ENCODE measurements at places on chromosomes 12 and 14.

DNA sequence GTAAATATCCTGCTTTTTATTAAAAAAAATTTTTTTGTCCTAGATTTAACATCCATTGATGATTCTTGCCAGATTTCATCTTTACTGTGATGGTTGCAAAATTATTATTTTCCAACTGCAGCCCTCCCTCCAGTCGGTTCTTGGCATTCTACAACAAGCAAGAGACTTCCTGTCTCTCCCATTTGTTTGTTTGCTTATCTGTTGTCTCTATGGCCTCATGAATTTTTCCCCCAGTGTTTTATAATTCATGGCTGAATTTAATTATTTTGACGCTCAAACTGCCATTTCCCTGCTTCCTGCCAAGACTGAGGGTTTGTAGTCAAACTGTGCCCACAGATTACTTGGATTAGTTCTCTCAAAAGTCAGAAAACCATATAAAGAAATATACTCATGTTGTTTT, 25.9 kb downstream of the CGRRF1 start:
- no peak overlapping the region for H3K27ac ChIP-seq
- DNase-seq = no peak
- H3K4me3 ChIP-seq = no peak overlapping the region
- H3K4me1 ChIP-seq = peaks cover 14% of the 10 kb centered on the region
- H3K36me3 ChIP-seq = peaks cover 12% of the 10 kb centered on the region

DNA sequence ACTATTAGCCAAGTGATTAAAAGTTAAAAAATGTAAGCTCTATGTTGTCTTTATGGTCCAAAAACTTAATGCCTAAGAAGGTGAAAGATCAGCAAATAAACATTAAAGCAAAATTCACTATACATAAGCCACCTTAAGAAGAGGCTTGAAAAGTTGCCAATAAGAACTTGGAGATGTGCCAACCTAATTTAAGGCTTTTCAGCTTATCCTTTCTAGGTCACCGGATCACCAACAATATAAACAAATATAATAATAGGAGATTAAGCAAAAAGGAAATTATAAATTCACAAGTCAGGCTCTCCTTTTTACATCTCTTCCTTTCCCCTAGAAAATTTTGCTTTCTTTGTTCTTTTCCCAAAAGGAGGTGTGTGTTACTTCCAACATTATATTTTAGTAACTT, 30.9 kb downstream of the SLC2A3 start:
- no peaks in the 10 kb centered on the region for H3K4me1 ChIP-seq
- no peak overlapping the region for H3K4me3 ChIP-seq
- H3K27ac ChIP-seq = no peak overlapping the region

DNA sequence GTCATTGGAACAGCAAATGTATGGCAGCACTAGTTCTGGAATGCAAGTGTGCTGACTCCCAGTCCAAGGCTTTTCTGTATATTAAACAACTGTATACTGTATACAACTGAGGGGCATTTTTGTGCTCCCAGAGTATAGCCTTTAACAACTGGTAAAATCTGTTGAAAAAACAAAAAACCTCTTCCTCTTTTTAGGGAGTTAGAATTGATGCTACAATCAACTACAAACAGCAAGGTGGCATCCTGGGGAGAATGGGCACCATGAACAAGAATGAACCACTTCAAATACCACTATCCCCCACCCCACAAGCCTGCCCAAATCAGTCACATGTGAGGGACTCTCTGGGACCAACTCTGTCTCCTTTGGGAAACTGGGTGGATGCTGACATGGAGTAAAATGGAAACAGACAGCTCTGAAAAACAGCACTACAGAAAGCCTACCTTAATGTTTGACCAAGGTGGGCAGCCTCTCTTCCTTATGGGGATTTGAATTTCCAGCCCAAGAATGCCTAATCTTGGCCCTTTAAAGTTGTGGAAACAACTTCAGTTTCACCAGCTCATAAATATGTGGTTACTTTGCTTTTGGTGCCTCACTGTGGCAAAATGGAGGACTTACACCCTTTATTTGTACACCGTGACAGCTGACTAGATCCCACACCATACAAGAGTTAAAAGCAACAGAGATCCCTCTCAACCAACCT, 7.5 kb downstream of the VTI1B start:
- peak; percentile 81 for DNase-seq
- no peak overlapping the region for H3K27ac ChIP-seq
- H3K36me3 ChIP-seq = peaks cover 4% of the 10 kb centered on the region

- H3K27me3 ChIP-seq = no peaks in the 10 kb centered on the region
- H3K36me3 ChIP-seq = no peaks in the 10 kb centered on the region
- no peak within 1 kb of the TSS for H3K27ac ChIP-seq
- no peak within 1 kb of the TSS for H3K4me3 ChIP-seq
Observed at GRCh38 chr12:57479376-57480115, at the start of gene ARHGAP9. ARHGAP9 (minus strand) TSS chr12:57479866; CDS start chr12:57479406, 460 bp downstream.

DNA sequence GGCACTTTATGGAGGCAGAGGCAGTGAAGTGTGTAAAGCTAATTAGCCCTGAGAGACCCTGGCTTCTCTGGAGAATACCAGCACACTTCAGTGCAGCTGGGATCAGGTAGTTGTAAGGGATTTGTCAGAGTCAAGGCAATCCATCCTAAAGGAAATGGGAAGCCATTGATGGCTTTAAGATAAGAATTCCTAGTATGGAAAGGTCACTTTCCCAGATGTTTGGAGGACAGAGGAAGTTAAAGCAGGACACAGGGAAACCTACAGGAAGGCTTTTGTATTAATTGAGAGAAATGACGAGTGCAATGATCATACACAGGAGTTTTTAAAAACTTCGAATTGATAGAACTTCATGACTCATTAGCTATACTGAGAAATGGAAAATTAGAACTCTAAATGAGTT, 254.4 kb downstream of the SLC16A7 start:
- H3K27ac ChIP-seq = no peak overlapping the region
- no peak for DNase-seq
- no peaks in the 10 kb centered on the region for H3K36me3 ChIP-seq

DNA sequence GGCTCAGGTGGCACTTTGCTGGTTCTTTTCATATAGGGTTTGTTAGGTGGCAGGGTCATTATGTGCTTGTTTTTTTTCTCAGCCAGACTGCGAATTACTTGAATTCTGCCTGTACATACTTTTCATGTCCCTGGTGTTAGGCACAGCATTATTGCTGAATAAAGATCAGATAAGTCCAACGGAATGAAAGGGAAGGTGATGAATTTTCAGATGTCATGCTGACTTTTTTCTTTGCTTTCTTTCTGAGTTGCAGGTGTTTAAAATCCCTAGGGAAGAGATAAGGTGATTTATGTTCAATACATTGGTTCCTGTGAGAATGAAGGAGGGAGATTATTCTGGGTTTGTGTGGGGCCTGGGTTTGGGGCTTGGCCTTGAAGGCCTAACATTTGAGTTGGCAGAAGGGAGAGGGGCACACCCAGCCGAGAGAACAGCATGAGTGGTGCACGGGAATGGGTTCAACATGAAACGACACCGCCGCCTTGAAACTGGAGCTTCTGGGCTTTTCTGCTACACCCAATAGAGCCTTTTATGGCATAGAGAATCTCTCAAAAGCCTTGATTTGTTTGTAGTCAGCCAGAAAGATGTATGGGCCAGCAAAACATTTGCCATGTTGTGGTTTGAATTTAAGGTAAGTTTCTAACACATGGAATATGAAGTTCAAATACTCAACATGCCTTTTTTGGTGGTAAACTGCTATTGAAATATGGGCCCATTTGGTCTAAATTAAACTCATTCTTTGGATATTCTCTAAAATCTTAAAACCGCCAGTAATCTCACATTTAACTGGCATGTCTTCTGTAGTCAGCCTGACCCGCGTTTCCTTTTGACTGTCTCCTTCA, 477.0 kb downstream of the PCNX1 start:
- no peak overlapping the region for H3K27ac ChIP-seq
- H3K36me3 ChIP-seq = no peaks in the 10 kb centered on the region
- no peak overlapping the region for H3K4me3 ChIP-seq
- H3K27me3 ChIP-seq = no peaks in the 10 kb centered on the region
- no peak for DNase-seq

DNA sequence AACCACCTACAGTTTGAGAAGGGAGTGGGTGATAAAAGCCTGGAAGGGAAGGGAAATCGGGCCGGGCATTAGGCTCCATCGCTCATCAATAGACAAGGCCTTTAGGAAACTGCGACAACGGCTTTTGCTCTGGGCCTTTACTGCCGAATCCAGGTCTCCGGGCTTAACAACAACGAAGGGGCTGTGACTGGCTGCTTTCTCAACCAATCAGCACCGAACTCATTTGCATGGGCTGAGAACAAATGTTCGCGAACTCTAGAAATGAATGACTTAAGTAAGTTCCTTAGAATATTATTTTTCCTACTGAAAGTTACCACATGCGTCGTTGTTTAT, 261 bp upstream of the RNU7-1 start:
- H3K4me3 ChIP-seq = peak overlapping the region; percentile 92
- peak; percentile 96 for DNase-seq
- no peaks in the 10 kb centered on the region for H3K36me3 ChIP-seq
- H3K4me1 ChIP-seq = peaks cover 43% of the 10 kb centered on the region

DNA sequence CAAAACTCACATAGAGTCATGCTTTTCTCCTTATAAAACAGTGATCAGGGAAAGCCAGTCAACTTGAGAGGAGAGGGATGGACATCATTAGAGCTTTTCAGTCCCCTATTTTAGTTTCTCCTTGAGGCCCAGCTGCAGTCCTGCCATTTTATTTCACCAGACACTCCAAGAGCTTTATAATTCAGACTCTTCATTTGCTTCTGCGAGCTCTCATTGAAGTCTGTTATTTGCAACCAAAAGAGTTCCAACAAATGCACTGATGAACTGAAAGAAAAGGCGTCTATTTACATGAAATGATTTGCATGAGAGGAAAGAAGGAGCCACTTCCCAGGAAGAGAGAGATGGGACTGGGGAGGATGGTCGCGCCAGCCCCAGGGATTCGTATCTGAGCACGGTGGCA, 86.8 kb downstream of the NDUFA12 start:
- H3K27me3 ChIP-seq = no peaks in the 10 kb centered on the region
- H3K27ac ChIP-seq = no peak overlapping the region
- H3K4me3 ChIP-seq = no peak overlapping the region
- no peaks in the 10 kb centered on the region for H3K36me3 ChIP-seq
- no peaks in the 10 kb centered on the region for H3K4me1 ChIP-seq
- no peak for DNase-seq

DNA sequence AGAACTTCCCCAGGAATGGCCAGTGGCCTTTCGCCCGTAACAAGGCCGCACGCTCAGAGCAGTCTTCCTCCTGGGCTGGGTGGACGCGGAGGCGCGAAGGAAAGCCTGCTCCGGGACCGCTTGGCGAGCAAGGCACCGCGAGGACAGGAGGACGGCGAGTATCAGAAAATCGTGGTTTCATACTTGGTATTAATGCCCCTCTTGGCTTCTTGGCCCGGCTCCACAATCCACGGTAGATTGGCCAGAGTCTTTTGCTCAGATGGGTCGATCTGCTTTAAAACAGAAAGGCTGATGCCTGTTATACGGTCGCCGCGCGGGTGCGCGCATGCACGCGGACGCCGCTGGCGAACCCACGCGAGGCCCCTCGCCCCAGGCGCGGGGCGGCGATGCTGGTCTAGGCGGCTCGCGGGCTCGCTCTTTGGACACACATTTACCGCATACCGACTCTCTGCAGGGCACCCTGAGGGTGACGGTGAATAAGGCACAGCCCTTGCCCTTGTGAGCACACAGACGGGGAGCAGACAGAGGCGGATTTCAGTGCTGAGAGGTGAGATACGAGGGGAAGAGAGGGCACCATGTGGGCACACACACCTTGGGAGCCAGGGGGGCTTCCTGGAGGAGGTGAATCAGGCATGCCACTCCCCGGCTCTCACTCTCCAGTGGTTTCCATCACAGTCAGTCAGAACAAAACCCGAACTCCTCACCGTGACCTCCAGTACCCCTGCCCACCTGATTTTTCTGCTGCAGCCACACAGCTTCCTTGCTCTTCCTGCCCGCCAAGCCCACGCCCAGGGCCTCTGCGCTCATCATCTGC, 100.7 kb downstream of the APAF1 start:
- no peaks in the 10 kb centered on the region for H3K36me3 ChIP-seq
- H3K4me3 ChIP-seq = peak overlapping the region; percentile 68
- no peak overlapping the region for H3K27ac ChIP-seq
- H3K27me3 ChIP-seq = no peaks in the 10 kb centered on the region
- peaks cover 20% of the 10 kb centered on the region for H3K4me1 ChIP-seq
- peak; percentile 53 for DNase-seq

DNA sequence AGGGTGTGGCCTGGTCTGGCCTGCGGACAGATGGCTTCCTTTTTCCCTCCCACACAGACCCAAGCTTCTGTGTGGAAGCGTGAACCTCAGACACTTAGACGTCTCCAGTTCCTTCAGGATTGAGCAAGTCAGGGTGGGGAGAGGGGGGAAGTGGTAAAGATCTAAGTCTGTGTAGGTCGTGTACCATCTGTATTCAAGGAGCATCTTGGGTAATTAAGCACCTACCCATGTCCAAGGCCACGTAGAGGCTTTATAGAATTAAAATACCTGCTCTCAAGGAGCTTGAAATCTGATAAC, 1.7 kb downstream of the AVIL start:
- H3K4me3 ChIP-seq = no peak overlapping the region
- H3K36me3 ChIP-seq = no peaks in the 10 kb centered on the region
- peaks cover 6% of the 10 kb centered on the region for H3K4me1 ChIP-seq
- no peaks in the 10 kb centered on the region for H3K27me3 ChIP-seq
- no peak for DNase-seq
- no peak overlapping the region for H3K27ac ChIP-seq

- H3K27me3 ChIP-seq = no peaks in the 10 kb centered on the region
- no peak overlapping the region for H3K27ac ChIP-seq
- peaks cover 22% of the 10 kb centered on the region for H3K4me1 ChIP-seq
- DNase-seq = no peak
- no peaks in the 10 kb centered on the region for H3K36me3 ChIP-seq
Observed at GRCh38 chr12:52324153-52324444, 2.9 kb upstream of the KRT83 start.

DNA sequence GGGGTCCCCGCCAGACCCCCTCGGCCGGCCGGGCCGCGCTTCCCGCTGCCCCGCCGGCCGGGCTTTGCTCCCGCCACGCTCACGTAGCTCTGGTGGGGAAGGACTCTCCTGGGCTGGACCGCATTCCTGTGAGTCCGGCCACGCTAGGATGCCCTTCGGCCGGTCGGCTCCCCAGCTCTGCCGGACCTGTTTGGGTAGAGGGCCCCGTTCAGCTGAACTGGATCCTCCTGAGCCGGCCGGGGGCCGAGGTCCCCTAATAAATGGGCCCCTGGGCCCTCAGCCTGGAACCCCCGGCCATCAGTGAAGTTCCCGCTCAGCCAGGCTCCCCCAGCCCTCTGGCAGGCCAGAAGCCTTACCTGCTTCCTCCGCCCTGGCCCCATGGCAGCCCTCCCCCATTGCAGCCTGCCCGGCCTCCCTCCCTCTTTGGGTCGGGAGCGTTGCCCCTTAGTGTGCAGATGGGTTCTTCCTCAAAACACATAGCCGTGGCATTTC, 593 bp downstream of the UNC119B start:
- no peaks in the 10 kb centered on the region for H3K27me3 ChIP-seq
- H3K4me1 ChIP-seq = peaks cover 27% of the 10 kb centered on the region
- peak overlapping the region; percentile 90 for H3K4me3 ChIP-seq
- peak overlapping the region; percentile 55 for H3K27ac ChIP-seq
- peaks cover 3% of the 10 kb centered on the region for H3K36me3 ChIP-seq

- DNase-seq = peak; percentile 76
- no peaks in the 10 kb centered on the region for H3K4me1 ChIP-seq
- no peaks in the 10 kb centered on the region for H3K36me3 ChIP-seq
- H3K4me3 ChIP-seq = no peak overlapping the region
Observed at GRCh38 chr12:106841510-106842302, 67.2 kb downstream of the RIC8B start.

GRCh38 chr12:44618946-44619345, 257.2 kb downstream of the NELL2 start:
- peaks cover 42% of the 10 kb centered on the region for H3K4me1 ChIP-seq
- H3K4me3 ChIP-seq = no peak overlapping the region
- H3K27ac ChIP-seq = peak overlapping the region; percentile 48

GRCh38 chr12:132582582-132583410, 27.6 kb downstream of the LRCOL1 start:
- H3K27me3 ChIP-seq = no peaks in the 10 kb centered on the region
- no peak overlapping the region for H3K27ac ChIP-seq
- DNase-seq = no peak
- H3K4me1 ChIP-seq = no peaks in the 10 kb centered on the region
- H3K4me3 ChIP-seq = no peak overlapping the region

All from Karpas-422 (cell line).